ENCODE measurements at places on chromosomes 3 and 15.

- DNase-seq, result no peak
Observed at GRCh38 chr3:76362643-76363042, 577.3 kb upstream of the ZNF717 start.

GRCh38 chr3:121793078-121793477 is 41.8 kb downstream of the IQCB1 start:
- DNase-seq, result no peak

- no peak for DNase-seq
Observed at GRCh38 chr15:101490408-101490891, 943 bp upstream of the PCSK6 start.

GRCh38 chr3:100402256-100402655 is 917 bp downstream of the LNP1 start:
- DNase-seq, result no peak

GRCh38 chr3:15630646-15631350 is 29.3 kb downstream of the BTD start:
- DNase-seq, result no peak

DNA sequence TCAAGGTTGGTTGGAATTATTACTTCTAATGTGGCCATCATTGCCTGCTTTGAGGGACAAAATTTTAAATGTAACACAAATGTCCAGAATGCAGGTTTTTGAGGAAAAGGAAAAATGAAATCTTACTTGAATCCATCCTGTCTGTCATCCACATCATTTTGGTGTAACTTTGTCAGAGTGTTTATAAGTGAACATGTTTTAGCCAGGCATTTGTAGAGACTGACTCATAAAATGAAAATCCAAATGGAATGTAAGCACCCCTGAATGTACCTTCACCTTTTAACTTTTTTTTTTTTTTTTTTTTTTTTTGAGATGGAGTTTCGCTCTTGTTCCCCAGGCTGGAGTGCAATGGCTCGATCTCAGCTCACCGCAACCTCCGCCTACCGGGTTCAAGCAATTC is 141.8 kb upstream of the BNIP2 start:
- DNase-seq, result no peak

DNA sequence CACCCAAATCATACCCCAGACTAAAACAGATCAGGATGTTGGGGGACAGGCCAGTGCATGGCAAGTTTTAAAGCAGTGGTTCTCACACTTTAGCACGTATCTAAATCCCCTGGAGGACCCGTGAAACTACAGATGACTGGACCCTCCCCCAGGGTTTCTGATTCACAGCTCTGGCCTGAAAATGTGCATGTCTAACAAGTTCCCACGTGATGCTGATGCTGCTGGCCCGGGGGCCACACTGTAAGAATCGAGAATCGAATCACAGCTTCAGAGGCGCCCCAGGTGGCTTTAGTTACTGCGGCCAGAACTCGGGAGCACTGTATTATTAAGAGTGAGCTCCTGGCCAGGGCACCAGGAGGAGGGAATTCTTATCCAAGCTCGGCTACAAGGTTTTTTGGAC is 11.6 kb downstream of the ADAMTS17 start:
- no peak for DNase-seq

- DNase-seq, result no peak
Observed at GRCh38 chr3:124992041-124992440, 57.5 kb upstream of the MUC13 start.

DNA sequence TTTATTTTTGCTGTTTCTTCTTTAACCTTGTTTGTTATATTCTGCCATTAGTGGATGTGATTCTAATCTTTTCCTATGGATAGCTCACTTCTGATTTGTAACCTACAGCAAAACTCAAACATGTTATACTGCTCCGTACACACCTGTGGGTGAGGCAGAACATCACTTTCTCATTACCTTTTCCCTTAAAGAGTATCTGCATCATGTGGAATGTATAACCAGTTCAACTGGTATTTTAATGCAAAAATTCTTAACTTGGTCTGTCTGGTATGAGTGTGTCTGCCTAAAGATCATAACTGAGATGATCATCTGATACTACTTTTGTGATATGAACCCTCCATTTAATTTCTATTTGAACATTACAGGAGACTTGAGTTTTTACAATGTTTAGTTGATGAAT is 13.0 kb upstream of the UPK1B start:
- DNase-seq, result no peak

- DNase-seq, result no peak
Observed at GRCh38 chr15:80283531-80283930, 31.5 kb upstream of the CTXND1 start.

DNA sequence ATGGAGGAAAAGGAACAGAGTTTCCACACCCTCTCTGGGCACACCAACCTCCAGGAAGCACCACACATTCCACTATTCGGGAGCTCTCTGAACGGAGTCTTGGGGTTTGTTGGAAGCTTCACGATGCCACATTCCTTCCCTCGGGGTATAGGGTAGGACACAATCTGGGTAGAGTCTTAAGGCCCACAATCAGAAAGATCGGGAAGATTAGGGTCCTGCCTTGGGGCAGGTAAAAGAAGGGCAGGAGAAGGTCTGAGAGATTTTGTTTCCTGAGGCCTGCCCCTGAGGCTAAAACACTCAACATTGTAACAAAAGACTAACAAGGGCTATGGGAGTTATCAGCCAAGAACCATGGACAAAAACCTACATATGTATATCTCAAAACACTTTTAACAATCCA is 89.2 kb upstream of the RAP2B start:
- DNase-seq, result no peak

DNA sequence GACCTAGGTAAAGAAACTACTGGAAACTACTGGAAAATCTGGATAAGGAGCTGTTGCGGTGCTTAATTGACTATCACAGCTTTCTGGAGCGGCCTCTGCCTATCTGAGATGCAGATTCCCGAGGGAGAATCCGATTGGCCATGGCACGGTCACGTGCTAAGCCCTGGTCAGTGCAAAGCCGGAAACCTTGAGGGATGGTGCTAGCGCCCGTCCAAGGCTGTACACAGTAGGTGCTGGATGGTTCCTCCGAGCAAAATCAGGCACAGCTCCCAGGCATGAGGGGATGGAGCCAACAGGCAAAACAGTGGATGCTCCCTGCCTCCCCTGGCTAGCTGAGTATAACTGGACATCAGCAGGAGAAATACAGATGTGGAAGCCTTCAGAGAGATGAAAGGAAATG is 238.7 kb upstream of the HES1 start:
- DNase-seq, result no peak

GRCh38 chr3:129001101-129001805 is at the start of gene EFCC1:
TSS of gene EFCC1 (plus strand) at chr3:129001304. CDS start at chr3:129001629, 325 bp downstream.
- DNase-seq, result no peak

DNA sequence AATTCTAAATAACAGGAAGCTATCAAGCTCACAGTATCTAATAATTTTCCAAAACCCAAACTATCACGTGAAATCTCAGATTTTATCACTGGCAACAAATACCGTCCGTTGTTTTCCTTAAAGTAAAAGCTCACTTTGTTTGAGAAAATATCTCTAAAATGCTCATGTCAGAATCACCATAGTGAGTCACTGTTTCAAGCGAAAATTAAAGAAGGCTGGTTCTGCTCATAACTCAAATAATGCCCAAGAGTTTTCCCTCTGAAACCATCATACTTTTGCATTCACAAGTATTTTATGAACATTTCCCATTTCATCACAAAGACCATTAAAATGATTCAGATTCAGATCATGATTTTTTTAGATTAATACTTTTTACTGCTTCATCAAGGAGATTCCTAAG is 50.6 kb downstream of the TBL1XR1 start:
- no peak for DNase-seq

Data from AG04449 (cell line).